B cell (primary cell): ENCODE measurements at places on chromosomes 6 and 20. TPM values are rescaled to one million over a fixed set of nuclear protein-coding genes. Genes with fewer than 3 reads are reported as not detected.

GRCh38 chr6:3409699-3410384 lies 47.0 kb downstream of the SLC22A23 start:
- DNase-seq: no peak

DNA sequence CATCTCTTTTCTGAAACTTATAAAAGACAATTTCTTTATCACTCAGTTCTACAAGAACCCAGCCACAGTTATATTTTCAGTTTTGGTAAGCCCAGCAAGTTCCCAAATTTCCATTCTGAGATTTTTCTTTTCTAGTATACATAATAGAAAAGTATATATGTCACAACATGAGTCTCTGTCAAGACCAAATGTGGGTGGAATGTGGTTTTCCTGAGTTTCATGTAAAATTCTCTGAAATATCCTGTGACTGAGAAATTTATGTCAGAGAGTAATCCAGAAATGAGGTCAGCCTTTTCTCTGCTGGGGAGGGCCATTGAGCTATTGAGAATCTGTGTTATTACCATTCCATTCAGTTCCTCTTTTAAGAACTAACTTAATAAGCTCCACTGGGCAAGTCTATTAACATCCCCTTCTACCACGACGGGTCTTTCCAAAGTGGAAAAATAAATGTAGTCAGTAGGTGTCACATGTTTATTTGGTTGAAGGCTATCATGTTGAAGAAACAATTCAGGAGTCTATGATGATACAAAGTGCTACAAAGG lies 100.7 kb upstream of the HMGN3 start:
- DNase-seq: no peak

Gene SPTLC3
- 0.01 TPM in 1 of 2 replicates, not detected in the other for polyA plus RNA-seq

GRCh38 chr20:40254023-40254772 lies 434.8 kb downstream of the MAFB start:
- no peak for DNase-seq

Gene MYLK2
- polyA plus RNA-seq: not detected in 2 replicates

- DNase-seq: no peak
These were observed 8.4 kb upstream of the IRF4 start for GRCh38 chr6:382883-383810.

- DNase-seq: no peak
These were observed 13.7 kb upstream of the MLN start for GRCh38 chr6:33817489-33817888.

DNA sequence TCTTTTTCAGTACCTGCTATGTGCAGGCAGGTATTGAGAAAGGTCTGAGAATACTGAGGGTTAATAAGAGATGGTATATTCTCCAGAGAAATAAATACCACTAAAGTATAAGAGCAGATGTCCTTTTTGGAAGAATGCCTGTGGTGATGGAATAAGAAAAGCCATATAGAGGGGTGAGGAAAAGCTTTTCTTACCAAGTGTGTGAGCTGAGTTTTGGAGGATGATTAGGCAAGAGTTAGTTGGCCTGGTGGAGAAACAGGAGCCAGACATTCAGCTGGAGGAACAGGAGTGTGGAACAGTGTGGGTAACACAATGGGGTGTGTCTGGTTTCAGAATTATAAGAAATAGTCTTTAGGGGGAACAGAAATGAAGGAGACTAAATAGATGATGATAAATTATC lies 19.9 kb downstream of the ZNF451 start:
- no peak for DNase-seq

Gene COL9A1
- not detected in 2 replicates for polyA plus RNA-seq

DNA sequence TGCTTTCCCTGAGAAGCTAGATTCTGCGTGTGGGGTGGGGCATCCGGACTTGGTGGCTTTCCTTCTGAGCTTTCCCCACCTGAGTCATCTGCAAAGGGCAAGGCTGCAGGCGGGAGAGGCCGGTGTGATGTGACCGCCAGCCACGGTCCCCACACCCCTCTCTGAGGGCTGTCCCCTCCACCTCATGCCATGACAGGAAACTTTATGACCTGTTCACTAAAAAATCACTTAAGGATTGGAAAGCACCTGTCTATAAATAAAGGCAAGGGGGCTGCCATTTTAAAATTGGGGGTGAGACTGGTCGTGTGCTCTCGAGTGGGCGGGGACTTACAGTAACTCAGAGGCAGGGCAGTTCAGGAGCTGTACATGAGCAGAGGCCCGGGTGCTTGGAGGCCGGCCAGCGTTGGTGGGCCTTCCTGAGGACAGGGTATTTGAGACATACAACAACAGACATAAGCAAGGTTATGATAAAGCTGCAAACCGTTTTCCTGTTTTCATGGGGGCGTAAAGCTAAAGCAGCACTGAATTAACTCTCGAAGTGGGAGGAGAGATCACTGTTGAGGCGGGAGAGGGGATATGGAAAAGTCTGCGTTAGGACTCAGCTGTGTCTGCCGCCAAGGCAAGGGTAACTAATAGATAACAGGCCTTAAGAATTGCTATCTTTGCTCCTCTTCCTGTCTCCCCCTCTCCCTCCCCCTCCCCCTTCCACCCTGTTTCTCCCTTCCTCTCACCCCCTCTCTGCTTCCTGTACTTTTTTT lies 16.1 kb upstream of the SERPINB1 start:
- peak; percentile 70 for DNase-seq

DNA sequence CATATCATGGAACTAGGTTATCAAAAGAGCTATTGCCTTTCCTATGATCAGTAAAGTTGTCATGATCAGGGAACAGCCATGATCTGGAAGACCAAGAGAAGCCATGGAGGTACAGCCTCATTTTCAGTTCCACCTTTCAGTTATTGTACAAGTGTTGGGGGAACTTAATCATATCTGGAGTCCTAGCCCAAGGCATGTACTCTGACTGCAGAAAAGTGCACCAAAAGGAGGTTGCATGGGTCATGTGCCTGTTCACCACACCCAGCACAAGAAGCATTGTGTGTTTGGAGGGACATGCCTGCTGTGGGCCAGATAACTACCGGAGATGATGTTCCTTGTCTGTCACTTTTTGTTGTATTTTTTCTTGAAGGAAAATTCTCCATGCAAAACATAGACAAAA lies 185.8 kb upstream of the MAN1A1 start:
- DNase-seq: no peak

GRCh38 chr20:1154226-1154625 lies 30.6 kb downstream of the TMEM74B start:
- no peak for DNase-seq

Gene SEMG1
- not detected in 2 replicates for polyA plus RNA-seq

DNA sequence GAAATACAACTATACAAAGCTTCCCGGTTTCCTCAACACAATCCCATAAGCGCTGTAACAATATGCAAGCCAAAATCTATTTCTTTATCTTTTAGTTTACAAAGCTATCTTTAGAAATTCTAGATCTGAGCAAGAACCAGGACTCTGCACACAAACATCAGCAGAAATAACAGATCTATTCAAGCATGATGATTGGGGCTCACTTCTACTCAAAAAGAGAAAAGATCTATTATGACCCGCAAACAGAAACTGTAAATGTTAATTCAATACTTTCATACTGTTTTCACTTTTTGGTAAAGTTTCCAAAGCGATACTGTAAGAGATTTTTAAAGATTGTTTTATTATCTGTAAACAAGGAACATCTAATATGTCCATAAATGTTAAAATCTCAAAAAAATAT lies 86.6 kb downstream of the SESN1 start:
- no peak for DNase-seq

DNA sequence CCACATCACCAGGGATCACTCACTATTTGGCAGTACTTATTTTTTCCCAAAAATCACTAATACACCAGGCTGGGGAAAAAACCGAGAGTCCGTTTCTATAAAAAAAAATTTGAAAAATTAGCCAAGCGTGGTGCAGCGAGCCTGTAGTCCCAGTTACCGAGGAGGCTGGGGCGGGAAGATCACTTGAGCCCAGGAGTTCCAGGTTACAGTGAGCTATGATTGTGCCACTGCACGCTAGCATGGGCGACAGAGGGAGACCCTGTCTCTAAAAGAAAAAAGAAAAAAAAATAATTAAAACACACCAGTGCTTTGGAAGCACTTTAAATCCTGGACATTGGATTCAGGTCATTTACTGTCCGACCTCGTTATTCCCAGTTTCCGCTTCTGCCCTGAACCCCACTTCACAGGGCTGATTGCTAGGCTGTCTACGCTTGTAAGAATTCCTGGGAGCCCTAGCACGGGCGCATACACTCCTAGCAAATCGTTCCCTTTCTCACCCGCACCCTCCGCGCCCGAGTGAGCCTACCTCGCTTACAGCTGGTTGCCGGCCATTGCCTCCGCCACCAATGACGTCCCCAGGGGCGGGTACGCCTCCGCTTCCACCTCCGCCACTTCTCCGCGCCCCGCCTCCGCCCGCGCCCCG lies at the start of gene TPMT:
Gene TPMT (minus strand): TSS at position 571 of the 643 bp plus-strand sequence. CDS start 5,950 bp downstream, outside the sequence.
- DNase-seq: no peak

Gene PHACTR3
- polyA plus RNA-seq: not detected in 2 replicates

Gene PPP1R16B
- polyA plus RNA-seq: 54.5 and 58.8 TPM in 2 replicates
